GF-D8 (cell line): ENCODE measurements at places on chromosomes 12 and 14.

DNA sequence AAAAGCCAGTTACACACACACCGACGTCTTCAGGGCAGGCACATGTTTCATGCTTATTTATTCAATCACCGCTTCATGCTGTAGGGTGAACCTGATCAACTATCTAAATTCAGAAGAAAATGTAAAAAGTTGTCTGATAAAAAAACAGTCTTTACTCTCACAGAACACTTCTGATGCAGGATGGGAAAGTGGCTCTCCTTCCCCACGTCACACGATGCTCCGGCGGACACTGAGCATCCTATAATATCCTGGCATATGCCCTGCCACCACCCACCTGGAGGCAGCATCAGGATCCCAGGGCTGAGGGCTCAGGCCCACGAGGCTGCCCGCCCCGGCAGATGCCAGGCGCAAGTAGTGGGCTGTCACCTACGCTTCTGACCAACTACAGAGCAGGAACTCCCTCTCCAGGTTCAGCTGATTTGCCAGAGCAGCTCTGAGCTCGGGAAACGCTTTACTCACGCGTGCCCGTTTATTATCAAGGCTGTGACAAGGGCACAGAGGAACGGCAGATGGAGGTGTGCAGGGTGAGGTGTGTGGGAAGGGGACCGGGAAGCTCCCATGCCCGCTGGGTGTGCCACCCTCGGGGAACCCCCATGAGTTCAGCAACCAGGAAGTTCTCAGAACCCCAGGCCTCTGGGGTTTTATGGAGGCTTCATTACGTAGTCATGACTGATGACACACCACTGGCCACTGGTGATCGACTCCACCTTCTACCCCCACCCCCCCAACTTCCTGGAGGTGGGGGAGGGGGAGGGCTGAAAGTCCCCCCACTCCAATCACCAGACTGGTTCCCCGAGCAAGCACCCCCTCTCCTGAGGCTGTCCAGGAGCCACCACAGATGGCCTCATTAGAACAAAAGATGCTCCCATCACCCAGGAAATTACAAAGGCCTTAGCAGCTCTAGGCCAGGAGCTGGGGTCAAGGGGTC, 32.1 kb downstream of the SLC15A4 start:
- no peak for DNase-seq

DNA sequence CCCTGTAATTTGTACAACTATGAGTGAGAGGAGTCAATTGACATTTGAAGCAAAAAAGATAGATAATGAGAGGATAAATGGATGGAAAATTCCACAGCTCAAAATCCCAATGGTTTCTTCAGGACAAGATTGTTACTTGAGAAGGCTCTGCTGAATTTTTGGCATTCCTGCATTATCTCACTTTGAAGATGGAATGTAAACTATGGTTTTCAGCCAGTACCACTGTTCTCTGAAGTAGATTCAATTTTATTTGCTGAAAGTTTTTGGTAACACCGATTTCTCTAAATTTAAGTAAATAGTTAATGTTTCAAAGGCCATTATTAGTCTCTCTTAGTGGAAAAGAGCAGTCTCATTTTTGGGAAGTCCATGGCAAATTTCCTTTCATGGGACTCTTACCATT, 121.9 kb upstream of the SLC38A2 start:
- DNase-seq = no peak

DNA sequence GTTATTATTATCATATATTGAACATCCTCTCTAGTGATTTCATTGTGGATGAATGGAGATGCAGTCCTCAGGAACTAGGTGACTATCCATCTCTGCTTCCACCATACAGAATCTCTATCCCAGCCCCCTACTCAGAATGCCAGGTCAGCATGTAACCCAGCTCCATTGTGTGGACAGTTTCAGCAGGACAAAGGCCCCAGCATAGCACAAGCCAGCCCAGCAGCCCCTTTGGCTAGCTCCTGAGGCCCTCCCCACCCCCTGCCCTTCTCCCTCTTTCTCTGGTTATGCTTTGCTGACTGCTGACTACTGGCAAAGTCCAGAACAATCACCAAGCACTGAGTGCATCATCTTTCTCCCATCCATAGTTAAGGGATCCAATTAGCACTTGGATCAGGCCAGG, 5.8 kb upstream of the SPRYD4 start:
- no peak for DNase-seq

DNA sequence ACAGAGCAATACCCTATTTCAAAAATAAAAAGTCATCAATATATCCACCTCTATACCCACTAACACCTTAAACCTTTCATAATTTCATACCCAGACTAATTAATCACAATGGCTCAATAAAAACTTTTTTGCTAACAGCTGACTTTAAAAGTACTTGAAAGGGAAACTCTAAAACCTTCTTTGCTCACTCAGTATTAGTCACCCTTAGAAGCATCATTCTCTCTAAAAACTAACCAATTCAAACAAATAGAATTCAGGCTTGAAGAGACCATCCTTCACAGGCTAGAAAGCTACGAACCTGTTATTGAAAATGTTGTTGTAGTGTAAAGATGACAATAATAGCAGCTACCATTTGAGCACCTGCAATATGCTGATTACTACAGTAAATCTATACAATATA, 37.2 kb downstream of the HECTD1 start:
- no peak for DNase-seq

DNA sequence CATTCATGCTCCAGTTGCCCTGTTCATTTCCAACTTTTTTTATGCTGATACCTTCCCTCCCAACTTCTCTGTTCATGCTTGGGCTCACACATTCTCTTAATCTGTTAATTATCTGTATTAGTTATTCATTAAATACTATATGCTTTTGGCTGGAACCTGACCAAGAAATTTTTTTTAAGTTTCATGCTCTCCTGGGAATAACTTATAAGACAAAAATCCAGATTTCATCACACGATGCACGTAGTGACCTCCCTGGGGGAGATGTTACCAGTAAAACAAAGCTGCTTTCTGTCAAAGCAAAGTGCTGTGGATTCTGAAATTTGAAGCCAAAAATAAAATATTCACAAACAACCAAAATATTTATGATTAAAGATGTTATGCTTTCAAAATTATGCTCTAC, 215.0 kb upstream of the USP15 start:
- DNase-seq = no peak

GRCh38 chr12:107650977-107651376, 34.6 kb upstream of the PWP1 start:
- DNase-seq = no peak

DNA sequence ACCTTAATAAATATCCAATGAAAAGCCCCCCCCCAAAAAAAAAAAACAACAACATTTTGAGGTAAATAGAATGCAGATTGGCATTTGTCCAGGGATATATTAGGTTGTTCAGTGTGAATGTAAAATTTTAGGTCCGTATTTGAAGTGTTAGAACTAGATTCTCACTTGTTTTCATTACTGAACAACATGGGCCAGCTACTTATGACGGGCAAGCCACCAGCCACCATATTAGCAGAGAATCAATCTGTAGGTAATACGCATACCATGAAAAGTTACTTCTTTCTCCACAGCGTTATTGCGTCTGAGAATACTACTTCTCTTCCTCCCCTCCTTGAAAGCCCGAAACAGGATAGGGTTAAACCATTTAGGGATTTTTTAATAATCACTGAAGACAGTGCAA, 5.4 kb downstream of the FLRT2 start:
- no peak for DNase-seq

GRCh38 chr12:32036477-32037263, 70.0 kb upstream of the BICD1 start:
- no peak for DNase-seq

DNA sequence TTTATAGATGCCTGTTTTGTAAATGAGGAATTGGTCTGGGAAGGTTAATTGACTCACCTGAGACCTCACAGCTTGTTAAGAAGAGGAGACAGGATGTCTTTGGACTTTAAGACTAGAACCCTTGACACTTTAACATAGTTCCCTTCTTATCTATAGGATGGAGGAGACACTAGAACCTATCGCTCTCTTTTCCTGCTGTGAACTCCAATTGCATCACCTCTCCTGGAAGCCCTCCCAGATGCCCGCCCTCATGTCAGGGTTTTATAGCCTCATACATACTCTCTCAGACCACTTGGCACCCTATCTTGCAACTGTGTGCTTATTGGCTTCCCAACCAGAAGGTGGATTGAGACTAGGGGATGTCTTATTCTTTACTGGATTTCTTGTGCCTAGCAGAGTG, 2.5 kb upstream of the CTDSP2 start:
- DNase-seq = no peak

- no peak for DNase-seq
Measured at GRCh38 chr12:27521066-27521465, 2.9 kb upstream of the PPFIBP1 start.

GRCh38 chr14:104926619-104927431, 2.1 kb downstream of the PLD4 start:
- no peak for DNase-seq

GRCh38 chr14:61334197-61334701, 12.9 kb downstream of the PRKCH start:
- no peak for DNase-seq

- no peak for DNase-seq
Measured at GRCh38 chr12:119781804-119782203, 95.3 kb downstream of the CIT start.

GRCh38 chr12:83172441-83172840, 485.7 kb downstream of the TMTC2 start:
- no peak for DNase-seq

GRCh38 chr14:23444314-23444713, 8.9 kb upstream of the MYH7 start:
- DNase-seq = no peak

GRCh38 chr12:88590851-88591250, 10.6 kb upstream of the KITLG start:
- DNase-seq = no peak

- DNase-seq = no peak
Measured at GRCh38 chr12:48943221-48943620, 14.1 kb downstream of the ARF3 start.

- no peak for DNase-seq
Measured at GRCh38 chr12:65894088-65894487, 69.8 kb downstream of the HMGA2 start.

DNA sequence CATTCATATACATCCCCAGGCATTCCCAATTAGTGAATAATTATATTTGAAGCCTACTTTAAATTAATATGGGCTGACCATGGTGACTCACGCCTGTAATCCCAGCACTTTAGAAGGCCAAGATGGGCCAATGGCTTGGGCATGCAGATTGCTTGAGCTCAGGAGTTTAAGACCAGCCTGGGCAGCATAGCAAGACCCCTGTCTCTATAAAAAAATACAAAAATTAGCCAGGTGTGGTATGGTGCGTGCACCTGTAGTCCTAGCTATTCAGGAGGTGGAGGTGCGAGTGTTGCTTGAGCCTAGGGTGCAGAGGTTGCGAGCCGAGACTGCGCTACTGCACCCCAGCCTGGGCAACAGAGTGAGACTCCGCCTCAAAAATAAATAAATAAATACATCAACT, 7.6 kb upstream of the ARID2 start:
- DNase-seq = no peak

DNA sequence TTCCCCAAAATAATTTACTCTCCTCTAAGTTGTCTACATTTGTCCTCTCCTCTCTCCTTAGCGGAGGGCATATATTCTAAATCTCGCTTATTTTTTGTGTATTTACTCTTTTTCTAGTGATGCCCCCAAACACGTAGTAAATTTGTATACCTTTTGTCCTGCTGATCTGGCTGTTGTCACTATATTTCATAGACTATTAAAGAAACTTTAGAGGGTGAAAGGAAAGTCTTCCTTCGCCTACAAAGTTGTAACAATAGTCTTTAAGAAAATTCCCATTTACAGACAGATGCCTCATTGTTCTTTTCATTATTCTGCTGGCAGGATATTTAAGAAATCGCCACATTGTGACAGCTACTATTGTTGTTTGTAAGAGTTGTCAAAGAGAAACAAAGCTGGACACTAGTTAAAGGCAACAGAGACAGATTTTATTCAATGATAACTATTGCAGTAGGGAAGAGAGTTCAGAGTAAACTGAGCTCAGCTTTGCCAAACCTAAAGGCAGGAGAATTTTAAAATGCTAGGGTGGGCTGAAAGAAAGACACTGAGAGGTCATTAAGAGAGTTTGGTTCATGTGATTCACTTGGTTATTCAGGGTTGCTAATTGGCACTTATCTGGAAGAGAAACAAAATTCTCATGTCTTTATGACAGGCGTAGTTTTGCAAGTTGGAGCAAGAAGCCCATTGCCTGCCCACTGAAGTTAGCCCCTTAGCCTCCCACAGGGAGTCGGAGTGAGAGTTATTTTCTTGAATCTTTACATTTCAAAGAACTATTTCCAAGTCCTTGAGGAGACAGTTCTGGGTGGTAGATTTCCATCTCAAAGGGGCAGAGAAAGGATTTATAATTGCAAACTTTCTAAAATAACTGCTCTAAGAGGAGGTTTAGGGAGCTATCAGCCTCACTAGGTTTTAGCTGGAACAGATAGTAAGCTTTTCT, 1272.5 kb upstream of the SEL1L start:
- no peak for DNase-seq
